Right renal cortex interstitium (tissue), 3 donors: ENCODE measurements at places on chromosomes 3 and 15.
A peak's percentile ranks its signal among the peaks of the same experiment; 100 is the strongest.

DNA sequence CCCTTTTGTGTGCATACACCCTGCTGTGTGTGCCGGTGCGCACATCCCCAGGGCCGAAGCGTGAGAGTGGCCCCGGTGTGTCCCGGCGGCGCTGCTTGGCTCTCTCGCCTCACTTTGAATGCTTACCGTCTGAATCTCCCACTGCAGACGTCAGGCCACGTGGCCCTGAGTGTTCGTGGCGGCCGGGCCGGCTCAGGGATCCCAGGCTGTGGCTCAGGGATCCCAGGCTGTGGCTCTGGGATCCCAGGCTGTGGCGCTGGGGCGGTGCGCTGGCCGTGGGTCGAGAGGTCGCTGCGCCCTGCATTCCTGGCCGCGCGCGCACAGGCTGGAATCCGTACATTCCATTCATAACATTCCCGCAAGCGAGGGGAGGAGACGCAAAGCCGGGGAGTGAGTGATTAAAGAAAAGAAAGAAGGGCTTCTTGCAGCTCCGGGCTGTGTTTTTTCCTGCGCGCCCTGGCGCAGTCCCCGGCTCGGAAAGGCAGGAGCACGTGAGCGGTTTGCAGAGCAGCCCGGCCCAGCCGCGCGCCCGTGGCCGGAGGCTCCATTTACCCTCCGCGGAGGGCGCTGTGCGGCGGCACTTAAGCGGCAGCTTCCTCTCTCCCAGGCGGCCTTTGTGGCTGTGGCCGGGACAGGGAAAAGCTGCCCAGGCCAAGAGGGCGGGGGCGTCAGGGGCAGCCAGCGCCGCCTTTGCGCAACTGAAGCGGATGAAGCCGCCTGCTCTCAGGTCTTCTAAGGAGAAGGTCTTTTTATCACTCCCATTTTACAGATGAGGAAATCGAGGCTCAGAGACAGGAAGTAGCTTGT is 87.0 kb upstream of the ALDH1L1 start:
- DNase-seq: peak; percentile 70

GRCh38 chr3:183826448-183827250 is 1.3 kb upstream of the MAP6D1 start:
- no peak for DNase-seq

GRCh38 chr15:79364571-79365240 is 53.8 kb downstream of the TMED3 start:
- no peak for DNase-seq

DNA sequence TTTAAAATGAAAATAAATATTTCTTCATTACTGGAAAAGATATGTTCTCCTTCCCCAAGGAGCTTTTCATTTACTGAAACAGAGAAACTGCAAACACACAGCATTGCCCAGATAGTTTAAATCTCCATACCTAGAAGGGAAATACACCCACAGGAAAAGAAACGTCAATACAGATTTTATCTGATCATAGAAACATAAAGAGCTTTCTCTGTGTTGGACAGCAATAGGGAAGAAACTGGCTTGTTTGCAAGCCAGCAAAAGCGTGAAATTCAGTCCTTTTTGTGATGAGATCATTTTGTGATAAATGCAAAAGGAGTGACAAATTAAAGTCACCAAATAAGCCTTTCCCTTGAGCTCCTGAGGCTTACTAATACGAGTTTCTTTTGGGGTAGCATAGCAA is 398.0 kb downstream of the TIGIT start:
- DNase-seq: no peak

GRCh38 chr3:192224634-192225155 is 502.6 kb downstream of the FGF12 start:
- DNase-seq: no peak

GRCh38 chr3:74055061-74055460 is 430.3 kb upstream of the PDZRN3 start:
- no peak for DNase-seq

DNA sequence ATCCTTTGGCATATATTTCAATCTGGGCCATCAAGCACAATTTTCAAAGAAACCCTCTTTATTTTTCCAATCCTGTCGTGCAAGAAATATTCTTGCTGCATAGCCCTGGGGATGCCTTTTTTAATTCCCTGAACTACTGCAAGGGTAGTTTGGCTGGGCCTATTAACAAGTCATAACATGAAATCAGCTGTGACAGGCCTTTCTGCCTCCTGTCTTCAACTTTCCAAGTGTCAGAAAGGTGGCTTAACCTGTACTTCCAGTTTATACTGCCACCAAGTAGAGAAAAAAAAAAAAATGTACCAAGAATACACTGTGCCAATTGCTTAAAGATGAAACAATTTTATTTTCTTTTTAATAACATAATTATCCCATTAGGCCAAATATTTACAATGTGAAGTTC is 32.4 kb upstream of the SPPL2A start:
- no peak for DNase-seq

- no peak for DNase-seq
Observed at GRCh38 chr3:8589880-8590556, 54.6 kb downstream of the SSUH2 start.

DNA sequence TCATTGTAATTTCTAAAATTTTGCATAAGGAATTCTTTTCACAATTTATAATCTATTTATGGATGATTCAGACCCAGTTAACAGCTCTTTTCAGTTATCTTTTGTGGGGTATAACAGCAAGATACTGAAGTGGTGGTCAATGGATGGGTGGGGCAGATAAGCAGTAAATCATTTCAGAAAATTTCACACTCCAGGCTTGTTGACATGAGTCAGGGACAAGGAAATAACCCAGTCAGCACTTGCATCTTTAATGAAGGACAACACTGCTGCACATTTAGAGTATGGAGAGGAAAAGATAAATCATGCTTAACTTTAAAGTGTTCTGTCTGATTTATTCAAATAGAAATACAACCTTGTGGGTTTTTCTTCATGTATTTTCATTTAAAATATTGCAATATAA is 181.6 kb downstream of the ROBO1 start:
- no peak for DNase-seq

DNA sequence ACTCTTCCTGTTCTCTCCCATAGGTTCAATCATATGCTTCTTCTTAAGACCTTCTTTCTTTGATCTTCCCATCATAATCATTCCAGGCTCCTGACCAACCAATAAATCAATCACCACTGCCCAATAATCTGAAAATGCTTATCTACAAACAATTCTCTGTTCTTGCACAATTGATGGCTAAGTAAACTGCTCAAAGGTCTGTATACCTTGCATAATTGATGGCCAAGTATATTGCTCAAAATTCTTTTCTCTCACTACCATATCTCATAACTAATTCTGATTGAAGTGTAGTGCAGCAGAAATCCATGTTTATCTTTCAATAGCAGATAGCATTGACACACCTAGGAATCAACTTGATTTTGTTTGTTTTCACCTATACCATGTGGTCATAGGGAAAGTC is 83.4 kb upstream of the EPHA6 start:
- DNase-seq: no peak

DNA sequence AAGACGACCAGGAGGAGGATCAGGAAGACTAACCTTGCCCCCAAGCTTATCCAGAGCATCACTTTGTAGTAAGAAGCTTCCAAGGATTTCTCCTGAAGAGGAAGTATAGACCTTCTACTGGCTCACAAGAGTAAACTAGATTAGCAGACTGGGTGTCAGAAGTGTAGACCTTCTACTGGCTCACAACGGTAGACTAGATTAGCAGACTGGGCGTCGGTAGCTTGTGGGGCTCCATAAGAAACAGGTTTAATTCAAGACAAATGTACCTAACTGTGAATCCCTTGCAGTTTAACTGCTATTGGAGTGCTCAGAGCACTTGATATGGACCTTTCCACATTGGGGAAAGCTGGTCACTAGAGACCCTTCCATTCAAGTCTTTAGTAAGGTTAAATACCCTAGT is 12.9 kb downstream of the FBXO40 start:
- no peak for DNase-seq

- no peak for DNase-seq
Observed at GRCh38 chr3:48576647-48577046, 13.1 kb upstream of the UCN2 start.

DNA sequence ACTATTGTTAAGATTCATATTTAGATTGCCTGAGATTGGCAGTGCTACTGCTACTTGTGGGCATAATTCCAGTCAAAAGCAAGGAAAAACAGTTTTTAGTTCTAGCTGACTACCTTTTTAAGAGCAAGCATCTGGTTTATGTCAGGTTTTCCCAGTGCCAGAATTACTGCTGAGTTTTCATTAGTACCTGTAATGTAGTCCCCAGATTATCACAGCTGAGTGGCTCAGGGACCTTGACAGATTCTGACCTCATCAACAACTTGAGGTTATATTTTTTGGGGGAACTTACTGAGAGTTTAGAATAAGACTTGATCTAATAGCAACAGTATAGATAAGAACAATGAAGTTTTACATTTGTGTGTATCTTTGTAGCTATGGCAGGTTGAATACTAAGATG is 31.0 kb downstream of the NXPE3 start:
- no peak for DNase-seq

DNA sequence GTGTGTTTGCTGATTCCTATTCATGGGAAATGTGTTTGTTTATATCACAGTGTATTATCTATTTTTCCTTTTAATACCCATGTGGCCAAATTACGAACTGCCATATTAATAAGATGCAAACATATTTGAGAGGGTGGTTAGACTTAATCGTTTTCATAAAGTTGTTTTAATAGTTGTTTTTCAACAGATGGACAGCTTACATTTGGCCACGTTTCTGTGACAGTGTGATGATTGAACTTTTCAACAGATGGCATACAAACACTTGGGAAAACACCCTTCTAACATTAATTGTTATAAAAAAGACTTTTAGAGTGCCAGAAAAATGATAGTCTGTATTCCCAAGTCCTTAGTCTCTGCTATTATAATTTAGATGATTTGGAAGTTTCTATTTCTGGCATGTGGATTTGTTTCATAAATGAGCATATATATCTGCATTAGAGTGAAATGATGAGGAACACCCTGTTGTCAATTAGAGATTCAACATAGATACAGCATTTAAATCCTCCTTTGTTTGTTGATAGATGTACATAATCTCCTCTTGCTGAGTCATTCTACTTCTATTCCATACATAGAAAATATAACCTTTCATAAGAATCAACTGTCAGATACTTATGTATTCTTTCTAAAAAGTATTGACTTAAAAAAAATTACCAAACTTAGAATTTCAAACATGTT is 13.1 kb downstream of the PLAAT1 start:
- no peak for DNase-seq

GRCh38 chr3:117837391-117837790 is 1127.8 kb downstream of the TUSC7 start:
- DNase-seq: no peak
